ENCODE measurements at places on chromosomes 1 and 21. TPM values are rescaled to one million over a fixed set of nuclear protein-coding genes. Genes with fewer than 3 reads are reported as not detected.

The HEYL gene
- polyA plus RNA-seq: not detected

The LIN28A gene
- polyA plus RNA-seq: not detected

The FLG gene
- polyA plus RNA-seq: not detected

DNA sequence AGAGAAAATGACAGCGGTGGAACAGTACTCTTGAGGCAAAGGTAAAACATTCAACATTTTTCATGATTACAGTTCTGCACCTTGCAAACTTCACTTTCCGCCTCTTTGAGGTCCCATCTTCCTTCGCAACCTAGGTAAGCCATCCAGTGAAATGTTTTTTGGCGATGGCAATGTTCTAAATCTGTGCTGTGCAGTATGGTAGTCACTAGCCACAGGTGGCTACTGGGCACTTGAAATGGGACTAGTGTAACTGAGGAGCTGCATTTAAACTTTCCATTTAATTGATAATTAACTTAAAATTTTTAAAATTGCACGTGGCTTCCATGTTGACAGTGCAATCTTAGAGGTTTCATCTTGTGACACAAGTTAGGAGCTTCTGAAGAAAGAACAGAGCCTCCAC lies 13.0 kb downstream of the EXOC8 start:
- no peak for DNase-seq

DNA sequence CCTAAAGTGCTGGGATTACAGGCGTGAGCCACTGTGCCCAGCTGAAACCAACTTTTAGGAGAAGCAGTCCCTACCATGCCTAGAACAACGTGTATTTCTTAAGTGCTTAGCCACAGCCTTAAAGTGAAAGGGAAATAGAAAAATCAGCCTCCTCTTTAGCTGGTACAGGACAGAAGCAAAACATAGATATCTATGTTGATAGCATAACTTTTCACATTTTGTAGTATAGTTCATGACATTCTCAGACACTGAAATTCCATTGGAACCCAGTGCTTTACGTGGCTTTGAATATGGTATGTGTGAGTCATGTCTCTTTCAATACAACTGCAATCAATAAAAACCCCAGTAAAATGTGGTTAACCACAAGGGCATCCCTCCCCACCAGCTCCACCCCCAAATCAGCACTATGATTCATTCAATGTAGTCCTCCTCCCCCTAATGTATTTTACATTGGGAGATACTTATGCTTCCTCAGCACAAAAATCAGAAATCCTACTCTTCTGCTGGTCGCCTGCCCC lies 32.1 kb downstream of the TGFB2 start:
- DNase-seq: peak; percentile 24

- no peak for DNase-seq
Measured at GRCh38 chr1:96544831-96545221, 176.8 kb upstream of the PTBP2 start.

DNA sequence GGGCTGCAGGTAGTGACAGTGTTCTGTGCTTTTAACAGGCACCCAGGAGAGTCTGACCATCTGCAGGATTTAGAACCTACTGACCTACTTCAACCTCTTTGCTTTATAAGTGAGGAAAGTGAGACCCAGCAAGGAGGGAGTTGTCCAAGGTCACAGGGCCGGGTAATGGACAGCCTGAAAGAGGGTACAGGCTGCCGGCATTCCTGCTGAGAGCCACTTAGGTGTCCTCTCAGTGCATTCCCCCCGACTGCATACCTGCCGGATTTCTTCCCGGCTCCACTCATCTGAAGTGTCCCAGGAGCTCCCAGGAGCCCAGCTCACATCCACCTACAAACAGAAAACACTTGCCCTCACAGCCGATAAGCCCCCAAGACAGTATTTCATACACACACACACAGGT lies 13.9 kb downstream of the PHLDA3 start:
- no peak for DNase-seq

The SIPA1L2 gene
- polyA plus RNA-seq: 0.07 TPM

DNA sequence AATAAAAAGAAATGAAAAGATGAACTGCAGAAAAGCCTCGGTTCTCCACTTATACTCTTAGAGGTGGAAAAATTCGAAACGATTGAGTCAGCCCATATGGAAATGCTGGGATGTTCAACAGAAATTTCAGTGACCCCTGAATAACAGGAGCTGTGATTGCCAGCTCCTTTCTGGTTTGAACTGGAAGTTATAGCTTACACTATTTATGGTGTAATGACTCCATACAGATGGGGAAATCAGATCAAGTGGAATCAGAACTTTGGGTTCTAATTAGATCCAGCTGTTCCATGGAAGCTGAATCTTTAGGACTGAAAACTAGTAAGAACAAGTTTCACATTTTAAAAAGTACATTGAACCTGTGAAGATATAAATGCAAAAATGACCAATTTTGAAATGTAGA lies 569.3 kb upstream of the ZRANB2 start:
- no peak for DNase-seq

The TAS1R1 gene
- not detected for polyA plus RNA-seq

DNA sequence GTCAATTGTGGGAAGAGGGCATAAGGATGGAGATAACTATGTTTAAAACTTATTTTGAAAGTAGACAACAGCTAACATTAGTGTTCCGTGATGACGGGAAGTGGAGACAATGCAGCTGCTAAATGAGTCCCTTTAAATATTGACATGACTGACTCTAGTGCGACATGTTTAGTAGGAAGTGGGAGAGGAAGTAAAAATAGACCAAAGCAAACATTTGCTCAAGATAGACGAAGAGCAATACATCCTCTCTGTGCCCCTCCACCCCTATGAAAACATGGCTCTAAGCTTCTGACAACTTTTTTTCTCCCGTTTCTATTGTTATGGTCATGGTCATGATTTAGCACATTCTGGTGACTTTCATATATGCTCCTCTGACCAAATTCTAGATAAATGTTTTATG lies 60.0 kb upstream of the HMCN1 start:
- peak; percentile 60 for DNase-seq

The ROR1 gene
- polyA plus RNA-seq: 0.46 TPM

DNA sequence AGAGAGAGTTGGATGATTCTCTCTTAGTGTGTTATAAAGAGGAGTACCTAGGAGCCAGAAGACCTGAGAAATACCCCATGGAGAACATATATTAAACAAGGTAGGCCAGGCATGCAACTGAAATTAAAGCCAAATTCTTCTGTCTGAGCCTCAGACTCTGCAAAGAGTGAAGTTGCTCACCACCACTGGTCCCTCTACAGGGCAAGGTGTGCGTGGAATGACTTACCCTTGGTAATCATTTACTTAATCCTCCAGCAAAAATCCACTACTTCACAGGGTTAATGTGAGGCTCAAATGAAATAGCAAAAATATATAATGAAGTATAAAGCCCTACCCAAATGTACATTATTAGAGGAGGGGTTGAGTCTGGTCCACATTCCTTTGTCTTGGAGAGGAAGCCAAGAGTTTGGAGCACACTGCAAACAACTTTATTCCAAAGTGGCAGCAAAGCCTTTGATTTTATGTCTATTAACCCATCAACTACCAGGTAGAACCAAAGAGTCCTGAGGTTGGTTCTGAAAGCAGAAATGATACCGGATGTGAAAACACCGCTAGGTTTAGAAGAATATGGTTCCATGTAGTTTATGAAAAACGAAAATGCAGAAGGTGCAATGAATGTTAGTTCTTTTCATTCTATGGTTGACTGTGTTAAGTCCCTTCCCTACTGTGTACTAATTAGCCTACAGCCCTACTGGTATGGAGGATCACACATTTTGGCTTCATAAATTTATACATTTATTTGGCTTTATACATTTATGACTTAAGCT lies 8.5 kb downstream of the SSR2 start:
- peak; percentile 55 for DNase-seq

The CCDC181 gene
- polyA plus RNA-seq: not detected

- DNase-seq: no peak
Measured at GRCh38 chr1:15401391-15402055, 8.2 kb upstream of the EFHD2 start.

GRCh38 chr21:40819071-40819900 lies 27.7 kb downstream of the DSCAM start:
- DNase-seq: no peak

- DNase-seq: peak; percentile 13
Measured at GRCh38 chr1:24325587-24326449, 6.7 kb downstream of the GRHL3 start.

GRCh38 chr21:22725436-22725835 lies 1727.2 kb downstream of the NCAM2 start:
- DNase-seq: no peak

The TRIM45 gene
- polyA plus RNA-seq: 0.72 TPM

- no peak for DNase-seq
Measured at GRCh38 chr1:209387969-209388329, 195.6 kb upstream of the CAMK1G start.

The BSND gene
- polyA plus RNA-seq: not detected

DNA sequence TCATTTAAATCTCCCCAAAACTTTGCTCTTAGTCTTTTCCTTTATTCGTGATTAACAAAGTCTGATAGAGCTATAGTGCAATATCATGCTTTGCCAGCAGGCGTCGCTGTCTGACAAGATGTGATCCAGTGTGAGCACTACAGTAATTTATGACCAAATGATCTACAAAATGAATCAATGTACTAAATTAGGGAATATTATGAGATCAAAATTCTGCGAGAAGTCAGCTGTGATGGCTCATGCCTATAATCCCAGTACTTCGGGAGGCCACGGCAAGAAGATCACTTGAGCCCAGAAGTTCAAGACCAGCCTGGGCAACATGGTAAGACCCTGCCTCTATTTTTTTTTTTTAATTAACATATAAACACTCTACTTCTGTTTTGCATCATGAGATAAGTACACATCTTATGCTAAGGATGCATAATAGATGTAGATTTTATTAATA lies 3.6 kb upstream of the SPSB1 start:
- DNase-seq: peak; percentile 86

DNA sequence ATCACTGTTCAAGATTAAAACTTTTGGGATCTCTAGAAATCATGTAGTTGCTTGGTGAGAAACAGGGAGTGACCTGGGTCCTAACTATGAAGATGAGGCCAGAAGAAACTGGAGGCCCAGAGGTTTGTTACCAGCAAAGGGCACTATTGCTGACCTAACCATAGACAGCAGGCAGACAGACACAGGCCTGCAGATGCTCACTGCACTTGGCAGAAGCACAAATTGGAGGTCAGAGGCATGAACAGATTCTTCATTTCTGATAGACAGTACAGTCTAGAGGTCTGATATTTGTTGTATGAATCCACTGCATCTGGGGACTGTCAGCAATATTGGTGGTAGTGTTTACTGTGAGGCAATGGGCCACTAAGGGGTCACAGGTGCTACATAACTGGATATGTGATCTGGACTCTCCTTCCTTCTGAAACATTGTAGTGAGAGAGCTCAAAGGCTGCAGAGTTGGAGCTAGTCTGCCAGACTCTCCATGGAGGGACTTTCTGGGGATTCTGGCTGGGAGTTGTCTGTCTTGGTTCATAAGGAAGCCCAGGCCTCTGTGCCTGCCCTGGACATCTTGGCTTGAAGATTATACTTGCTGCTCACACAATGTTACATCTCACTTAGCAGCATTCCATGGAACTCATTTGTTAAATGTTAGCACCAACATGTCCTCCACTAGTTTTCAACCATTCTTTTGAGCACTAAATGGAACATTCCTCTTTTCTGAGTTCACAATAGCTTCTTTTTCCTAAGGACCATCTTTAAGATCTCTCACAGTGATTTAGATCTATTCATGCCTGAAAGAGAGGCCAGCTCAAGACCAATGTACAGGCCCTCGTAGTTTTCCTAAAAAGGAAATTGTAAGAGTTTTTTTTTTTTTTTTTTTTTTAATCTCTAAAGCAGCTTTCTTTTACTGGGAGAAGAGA lies 26.9 kb upstream of the CCN1 start:
- DNase-seq: no peak

DNA sequence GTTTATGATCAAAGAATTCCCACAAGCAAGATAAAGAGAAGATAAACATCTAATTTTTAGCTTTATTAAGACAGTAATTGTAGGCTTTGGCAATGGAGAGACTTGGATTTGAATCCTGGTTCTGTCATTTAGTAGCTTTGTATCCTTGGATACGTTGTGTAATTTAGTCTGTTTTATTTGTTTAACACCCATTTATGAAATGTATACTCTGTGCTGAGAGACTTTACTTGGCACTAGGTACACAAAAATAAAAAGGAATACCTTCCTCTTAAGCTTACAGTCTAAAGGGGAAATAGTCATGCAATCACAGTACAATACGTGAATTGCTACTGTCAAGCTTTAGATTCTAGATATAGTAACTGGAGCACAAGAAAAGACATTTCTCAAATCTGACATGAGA lies 23.8 kb downstream of the ZMPSTE24 start:
- no peak for DNase-seq

The TMPRSS3 gene
- polyA plus RNA-seq: 0.10 TPM

- DNase-seq: no peak
Measured at GRCh38 chr1:145858238-145858900, 512 bp downstream of the PIAS3 start.

The BRINP2 gene
- polyA plus RNA-seq: not detected

- DNase-seq: no peak
Measured at GRCh38 chr21:43286196-43286595, 117.4 kb downstream of the CRYAA start.

- peak; percentile 64 for DNase-seq
Measured at GRCh38 chr1:155990005-155990739, 11.8 kb upstream of the ARHGEF2 start.

- no peak for DNase-seq
Measured at GRCh38 chr1:72693376-72693775, 411.0 kb upstream of the NEGR1 start.

DNA sequence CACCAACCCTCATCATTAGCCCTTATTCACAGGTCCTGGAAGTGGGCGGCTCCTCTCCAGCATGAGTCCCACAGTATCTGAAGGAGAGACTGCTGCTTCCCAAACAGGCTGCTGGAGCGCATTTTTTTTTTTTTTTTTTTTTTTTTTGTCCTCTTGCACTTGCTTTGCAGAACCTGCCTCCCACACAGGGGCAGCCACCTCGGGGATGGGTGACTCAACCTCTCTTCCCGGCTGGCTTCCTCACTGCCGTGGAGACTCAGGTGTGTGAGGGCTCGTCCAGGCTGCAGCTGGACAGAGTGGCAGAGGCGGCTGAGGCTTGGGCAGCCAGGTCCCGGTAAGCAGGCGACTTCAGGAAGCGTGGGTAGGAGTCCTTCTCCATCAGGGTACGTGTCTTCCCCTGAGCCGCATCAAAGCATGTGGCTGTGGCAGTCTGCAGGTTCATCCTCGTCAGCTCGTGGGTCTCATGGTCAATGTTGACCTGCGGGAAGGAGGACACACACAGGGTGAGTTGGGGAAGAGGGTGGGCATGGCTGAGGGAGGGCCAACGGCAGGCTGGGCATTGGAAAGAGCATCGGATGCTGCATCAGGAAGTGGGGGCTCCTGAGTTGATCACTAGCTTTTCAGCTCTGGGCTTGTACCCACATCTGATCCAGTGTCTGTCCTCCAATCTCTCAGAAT lies 4.0 kb downstream of the RGS16 start:
- no peak for DNase-seq

DNA sequence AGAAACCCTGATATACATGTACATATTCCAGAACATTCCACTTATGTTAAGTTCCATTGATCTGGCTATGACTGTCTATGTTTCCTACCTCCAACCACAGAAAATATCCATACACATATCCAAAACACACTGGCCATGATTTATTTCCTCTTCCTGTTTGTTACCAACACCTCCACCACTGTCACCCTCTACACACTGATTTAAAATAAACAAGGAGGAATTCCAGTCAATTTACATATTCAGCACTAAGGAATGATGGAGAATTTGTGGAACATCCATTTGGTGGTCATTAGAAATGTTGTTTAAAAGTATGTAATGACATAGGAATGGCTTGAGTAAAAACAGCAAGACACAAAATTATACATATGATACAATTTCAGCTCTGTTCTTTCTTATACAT lies 5.5 kb upstream of the STX6 start:
- DNase-seq: no peak

GRCh38 chr1:53947172-53947907 lies 1.2 kb downstream of the LRRC42 start:
- peak; percentile 10 for DNase-seq

GRCh38 chr1:51285055-51285454 lies 45.3 kb downstream of the TTC39A start:
- no peak for DNase-seq

All from B cell (primary cell).